ENCODE measurements at places on chromosomes 16 and 17.

GRCh38 chr16:51952500-51952899 is 594.4 kb downstream of the TOX3 start:
- DNase-seq: no peak

- DNase-seq: peak; percentile 39
These were observed 29.8 kb downstream of the PRSS54 start for GRCh38 chr16:58264961-58265479.

GRCh38 chr17:77174928-77175661 is 34.3 kb downstream of the SEC14L1 start:
- DNase-seq: no peak

DNA sequence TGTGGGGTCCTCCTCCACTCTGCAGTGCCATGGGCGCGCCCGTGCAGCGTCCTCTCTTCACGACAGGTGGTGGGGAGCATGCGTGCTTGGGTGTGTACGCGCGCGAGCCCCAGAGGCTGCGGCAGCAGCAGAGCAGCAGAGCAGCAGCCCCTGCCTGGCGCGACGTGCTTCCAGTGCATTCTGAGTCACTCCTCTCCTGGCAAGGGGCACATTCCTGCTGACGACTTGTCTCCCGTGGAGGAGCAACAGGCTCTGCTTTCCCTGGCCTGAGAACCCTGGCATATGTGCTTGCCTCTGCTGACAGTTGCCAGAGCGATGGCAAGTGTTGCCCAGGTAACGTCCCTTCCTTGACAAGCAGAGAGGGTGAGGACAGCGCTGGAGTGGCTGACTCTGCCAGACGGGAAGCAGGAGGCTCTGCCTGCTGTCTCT is 133.8 kb upstream of the PLCG2 start:
- DNase-seq: no peak

DNA sequence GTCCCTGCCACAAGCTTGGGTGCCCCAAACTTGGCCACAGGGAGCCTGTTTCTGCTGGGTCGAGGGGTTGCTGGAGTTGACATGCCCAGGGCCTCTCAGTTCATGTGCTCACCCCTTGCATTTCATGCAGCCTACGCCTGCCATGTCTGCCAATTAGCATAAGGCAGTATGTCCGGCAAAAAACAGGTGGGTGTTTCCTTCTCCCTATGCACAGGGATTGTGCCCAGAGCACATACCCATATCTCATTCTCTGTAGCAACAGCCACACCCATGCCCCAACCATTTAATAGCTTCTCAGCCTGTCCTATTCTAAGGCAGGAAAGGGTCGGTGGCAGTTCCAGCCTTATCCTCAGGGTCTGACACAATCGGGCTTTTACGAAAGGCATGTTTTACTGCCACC is 340.4 kb upstream of the ASIC2 start:
- no peak for DNase-seq

- no peak for DNase-seq
These were observed 6.1 kb downstream of the SEC14L1 start for GRCh38 chr17:77146882-77147281.

DNA sequence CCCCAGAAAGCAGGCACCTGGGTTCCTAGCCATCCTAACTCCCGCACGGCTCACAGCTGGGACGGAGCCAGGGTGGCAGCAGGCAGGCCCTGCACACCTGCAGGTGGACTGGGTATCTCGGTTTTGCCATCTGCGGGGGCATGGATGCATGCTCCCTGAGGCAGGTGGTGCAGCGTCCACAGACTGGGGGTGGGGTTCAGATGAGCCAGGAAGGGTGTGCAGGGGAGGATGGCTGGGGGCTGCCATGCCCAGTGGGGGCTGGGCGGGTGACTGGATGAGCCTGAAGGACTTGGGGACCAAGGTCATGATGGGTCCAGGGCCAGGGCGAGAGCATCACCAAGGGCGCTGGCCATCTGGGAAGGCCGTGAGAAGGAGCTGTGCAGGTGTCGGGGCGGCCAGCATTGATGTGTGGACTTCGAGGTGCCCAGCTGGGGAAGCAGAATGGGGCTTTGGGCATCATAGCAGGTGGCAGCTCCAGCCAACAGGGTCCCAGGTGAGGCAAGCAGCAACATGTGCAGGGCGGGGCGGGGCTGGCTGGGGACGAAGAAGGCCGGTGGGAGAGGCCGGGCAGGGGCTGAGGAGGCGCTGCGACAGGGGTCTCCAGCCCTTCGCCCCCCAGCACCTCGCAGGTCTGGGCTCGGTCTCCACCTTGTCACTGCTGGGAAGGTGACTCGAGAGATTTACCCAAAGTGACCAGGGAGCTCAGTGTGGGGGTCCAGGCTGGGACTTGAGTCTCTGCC is 41.0 kb upstream of the ZNF469 start:
- DNase-seq: no peak

GRCh38 chr16:70252355-70252988 is 732 bp upstream of the EXOSC6 start:
- no peak for DNase-seq
